ENCODE measurements at places on chromosomes 6 and 20.

DNA sequence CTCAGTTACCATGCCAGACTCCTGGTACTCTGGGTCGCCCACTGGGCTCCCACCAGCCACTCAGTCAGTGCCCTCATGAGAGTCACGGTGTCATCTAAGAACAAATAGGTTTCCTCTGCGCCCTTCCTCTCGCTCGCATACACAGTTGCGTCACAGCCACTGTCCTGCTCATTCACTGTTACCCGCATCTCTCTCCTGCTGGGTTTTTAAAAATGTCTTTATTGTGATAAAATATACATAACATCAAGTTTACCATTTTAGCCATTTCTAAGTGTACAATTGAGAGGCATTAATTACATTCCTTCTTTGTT is 4.0 kb downstream of the TEAD3 start:
- no peak for DNase-seq

- no peak for DNase-seq
These were observed 483.0 kb downstream of the CBLN4 start for GRCh38 chr20:55522296-55522815.

DNA sequence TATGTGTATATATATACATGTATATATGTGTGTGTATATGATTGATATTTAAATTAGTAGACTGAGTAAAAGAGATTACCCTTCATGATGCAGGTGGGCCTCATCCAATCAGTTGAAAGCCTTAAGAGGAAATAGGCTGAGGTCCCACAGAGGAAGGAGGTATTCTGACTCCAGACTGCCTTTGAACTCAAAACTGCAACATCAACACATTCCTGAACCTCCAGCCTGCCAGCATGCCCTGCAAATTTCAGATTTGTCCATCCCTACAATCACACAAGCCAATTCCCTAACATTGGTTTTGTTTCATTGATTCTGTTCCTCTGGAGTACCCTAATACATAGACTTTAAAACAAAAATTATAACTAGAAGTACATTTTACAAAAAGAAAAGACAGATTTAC is 22.9 kb downstream of the SPINT4 start:
- no peak for DNase-seq

DNA sequence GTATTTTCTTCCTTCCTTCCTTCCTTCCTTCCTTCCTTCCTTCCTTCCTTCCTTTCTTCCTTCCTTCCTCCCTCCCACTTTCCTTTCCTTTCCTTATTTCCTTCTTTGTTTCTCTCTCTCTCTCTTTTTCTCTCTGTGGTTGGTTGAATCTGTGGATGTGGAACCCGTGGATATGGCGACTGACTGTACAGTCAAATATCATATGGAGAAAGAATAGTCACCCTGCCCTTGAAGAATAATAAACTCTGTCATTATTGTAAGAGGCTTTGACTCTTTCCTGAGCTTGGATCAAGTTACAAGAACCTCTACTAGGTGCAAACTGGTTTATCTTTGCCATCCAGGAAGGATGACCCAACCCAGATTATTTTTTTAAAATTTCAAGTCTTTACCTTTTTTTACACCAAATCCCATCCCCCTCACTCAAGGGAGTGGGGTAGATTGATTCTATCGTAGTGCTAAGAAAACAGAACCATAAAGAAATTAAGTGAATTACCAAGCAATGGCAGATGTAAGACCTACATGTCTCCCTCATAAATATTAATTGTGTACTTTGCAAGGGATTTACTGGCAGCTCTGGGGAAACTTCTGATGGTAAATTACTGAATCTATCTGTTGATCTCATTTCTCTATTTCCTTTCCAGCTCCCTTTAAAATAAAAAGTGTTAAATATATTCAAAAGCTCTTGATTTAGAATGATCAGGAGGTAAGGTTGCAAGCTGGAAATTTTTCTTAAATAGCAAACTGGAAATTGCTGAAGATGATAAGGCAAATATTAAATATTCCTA is 667.5 kb downstream of the UTRN start:
- no peak for DNase-seq

GRCh38 chr20:34928411-34928810 is 27.2 kb downstream of the GSS start:
- no peak for DNase-seq

All from omental fat pad (tissue), 4 donors.